Activated CD4-positive, alpha-beta T cell treated with anti-CD3 and anti-CD28 coated beads, Interleukin-2, amount 10 ng/mL, durations not matched to agents 7 days and 5 days (primary cell): ENCODE measurements at places on chromosomes 12 and 14.

GRCh38 chr12:2475984-2476383, 318.8 kb upstream of the FKBP4 start:
- no peak overlapping the region for H3K4me3 ChIP-seq
- no peak for DNase-seq
- no peaks in the 10 kb centered on the region for H3K4me1 ChIP-seq
- H3K36me3 ChIP-seq: no peaks in the 10 kb centered on the region
- H3K27ac ChIP-seq: no peak overlapping the region
- peaks cover 11% of the 10 kb centered on the region for H3K27me3 ChIP-seq

DNA sequence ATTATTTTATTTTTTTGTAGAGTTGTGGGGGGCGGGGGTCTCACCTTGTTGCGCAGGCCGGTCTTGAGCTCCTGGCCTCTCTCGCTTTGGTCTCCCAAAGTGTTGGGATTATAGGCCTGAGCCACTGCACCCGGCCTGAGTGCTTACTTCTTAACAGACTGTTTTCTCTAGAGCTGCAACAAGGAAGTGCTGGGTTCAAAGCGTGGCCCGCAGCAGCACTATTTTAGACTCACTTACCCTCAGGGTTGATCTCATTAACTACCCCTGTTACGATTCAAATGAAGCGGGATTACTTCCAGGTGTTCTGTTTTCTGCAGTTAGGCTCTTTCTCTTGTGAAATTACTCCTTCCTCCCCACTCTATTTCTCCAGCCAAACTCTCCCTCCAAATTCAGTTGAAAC, 8.7 kb downstream of the A2ML1 start:
- no peak overlapping the region for H3K4me3 ChIP-seq
- peaks cover 2% of the 10 kb centered on the region for H3K4me1 ChIP-seq
- no peaks in the 10 kb centered on the region for H3K36me3 ChIP-seq
- DNase-seq: no peak
- H3K27ac ChIP-seq: no peak overlapping the region
- peaks cover 8% of the 10 kb centered on the region for H3K27me3 ChIP-seq

DNA sequence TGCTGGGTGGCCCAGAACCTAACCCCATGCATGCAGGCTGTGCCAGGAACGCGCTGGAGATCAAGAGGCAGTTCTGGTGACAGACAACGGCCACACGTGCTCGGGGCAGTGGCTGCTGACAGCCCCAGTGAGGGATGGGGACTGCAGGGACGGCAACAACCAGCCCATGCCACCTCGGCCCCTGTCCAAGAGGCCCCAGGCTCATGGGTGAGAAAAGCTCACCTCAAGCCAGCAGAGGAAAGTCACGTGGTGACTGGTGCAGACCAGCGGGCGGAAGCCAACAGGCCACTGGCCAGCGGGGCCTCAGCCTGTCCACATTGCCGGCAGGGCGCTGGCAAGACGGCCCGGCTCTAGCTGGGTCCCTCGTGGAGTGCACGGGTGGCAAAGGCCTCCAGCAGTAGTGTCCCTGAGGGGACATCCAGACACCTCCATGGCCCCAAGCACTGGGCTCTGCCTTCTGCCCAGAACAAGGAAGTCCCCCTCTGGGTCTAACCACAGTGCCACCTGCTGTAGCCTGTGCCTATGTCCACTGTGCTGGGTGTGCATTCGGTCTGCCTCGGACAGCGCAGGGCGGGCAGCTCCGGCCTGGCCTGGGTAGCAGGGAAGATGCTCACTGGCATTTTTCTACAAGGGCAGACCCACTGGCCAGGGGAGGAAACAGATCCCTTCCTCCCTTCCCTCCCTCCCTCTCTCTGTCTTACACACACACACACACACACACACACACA, 134.1 kb downstream of the NCOR2 start:
- H3K4me1 ChIP-seq: no peaks in the 10 kb centered on the region
- no peak overlapping the region for H3K4me3 ChIP-seq
- H3K36me3 ChIP-seq: peaks cover 16% of the 10 kb centered on the region
- H3K27ac ChIP-seq: no peak overlapping the region

DNA sequence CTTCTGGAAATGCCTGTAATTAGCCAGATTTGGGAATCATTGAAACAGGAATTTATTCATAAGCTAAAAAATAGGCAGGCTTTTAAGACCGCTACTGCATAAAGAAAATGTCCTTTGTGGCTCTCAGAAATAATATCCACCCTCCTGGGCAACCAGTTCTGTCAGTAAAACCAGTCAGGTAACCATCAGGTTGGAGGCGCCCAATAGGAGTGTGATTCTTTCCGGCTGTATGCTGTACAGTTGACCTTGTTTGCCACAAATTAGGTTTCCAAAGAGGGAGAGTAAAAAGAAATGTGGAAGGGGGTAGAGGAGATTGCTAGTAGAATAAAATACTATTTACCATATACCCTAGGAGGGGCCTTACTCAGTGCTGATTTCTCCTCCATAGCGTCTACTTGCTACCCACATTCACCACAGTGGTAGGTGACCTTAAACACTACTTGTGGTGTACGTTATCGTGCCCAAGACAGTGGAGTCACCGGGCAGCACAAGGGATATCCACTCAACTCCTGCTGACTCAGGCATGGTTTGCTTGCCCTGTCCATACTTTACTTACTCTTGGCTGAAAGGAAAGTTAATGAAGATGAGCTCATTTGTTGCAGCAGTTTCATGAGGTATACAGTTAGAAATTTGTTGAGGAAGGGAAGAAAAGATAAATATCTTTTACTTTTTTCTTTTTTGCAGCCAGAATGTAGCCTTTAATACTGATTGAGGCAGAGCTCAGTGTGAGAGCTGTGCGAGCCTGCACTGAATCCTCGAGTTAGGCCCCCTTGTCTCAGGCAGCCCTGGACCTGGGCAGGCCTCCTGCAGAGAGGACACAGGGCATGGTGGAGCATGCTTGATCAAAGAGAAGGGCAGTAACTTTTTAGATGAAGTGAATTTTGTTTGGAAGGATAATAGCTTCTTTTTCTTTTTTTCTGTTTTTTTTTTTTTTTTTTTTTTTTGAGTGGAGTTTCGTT, 76.7 kb downstream of the DIP2B start:
- peaks cover 12% of the 10 kb centered on the region for H3K4me1 ChIP-seq
- peaks cover 4% of the 10 kb centered on the region for H3K36me3 ChIP-seq
- H3K4me3 ChIP-seq: no peak overlapping the region
- DNase-seq: no peak
- H3K27me3 ChIP-seq: no peaks in the 10 kb centered on the region
- no peak overlapping the region for H3K27ac ChIP-seq

DNA sequence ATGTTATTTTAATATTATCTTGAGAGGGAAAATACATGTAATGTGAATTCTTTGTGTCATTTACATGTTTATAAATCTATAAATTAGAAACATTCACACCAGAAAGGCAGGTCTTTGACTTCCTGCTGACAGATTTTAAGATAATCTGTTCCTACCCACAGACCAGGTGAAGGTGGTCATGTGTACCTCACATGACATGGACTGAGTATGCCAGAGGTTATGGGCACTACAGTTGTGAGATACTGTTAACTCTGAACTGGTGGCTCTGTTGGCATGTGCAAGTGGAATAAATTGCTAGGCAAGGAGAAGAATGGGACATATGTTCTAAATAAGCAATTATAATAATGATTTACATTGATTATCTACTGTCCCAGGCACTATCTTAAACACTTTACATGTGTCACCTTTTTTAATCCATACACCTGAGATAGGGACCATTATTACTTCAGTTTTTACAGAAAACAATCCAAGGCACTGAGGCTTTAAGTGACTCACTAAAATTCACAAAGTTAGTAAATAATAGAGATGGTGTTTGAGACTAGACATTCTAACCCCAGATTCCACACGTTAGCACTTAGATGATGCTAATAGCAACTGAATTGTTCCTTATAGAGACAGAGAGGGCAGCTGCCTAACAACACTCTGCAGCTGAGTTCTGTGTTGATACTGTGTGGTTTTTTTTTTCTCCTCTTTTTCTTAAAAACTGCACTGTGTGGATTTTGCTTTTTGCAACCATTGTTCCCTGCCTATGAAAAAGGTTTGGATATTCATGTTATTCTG, 23.8 kb downstream of the SLC16A7 start:
- no peaks in the 10 kb centered on the region for H3K27me3 ChIP-seq
- H3K36me3 ChIP-seq: peaks cover 5% of the 10 kb centered on the region
- H3K4me3 ChIP-seq: no peak overlapping the region
- no peak for DNase-seq

- H3K27me3 ChIP-seq: no peaks in the 10 kb centered on the region
- H3K27ac ChIP-seq: no peak overlapping the region
- peaks cover 11% of the 10 kb centered on the region for H3K4me1 ChIP-seq
- peaks cover 50% of the 10 kb centered on the region for H3K36me3 ChIP-seq
- no peak for DNase-seq
- no peak overlapping the region for H3K4me3 ChIP-seq
Observed at GRCh38 chr12:51055060-51055459, 6.9 kb downstream of the LETMD1 start.

GRCh38 chr12:44143175-44143574, 307.3 kb downstream of the TMEM117 start:
- no peaks in the 10 kb centered on the region for H3K4me1 ChIP-seq
- no peak for DNase-seq
- no peaks in the 10 kb centered on the region for H3K27me3 ChIP-seq
- no peaks in the 10 kb centered on the region for H3K36me3 ChIP-seq
- H3K4me3 ChIP-seq: no peak overlapping the region

- H3K27ac ChIP-seq: no peak overlapping the region
- no peak for DNase-seq
- no peaks in the 10 kb centered on the region for H3K27me3 ChIP-seq
- no peaks in the 10 kb centered on the region for H3K4me1 ChIP-seq
- no peak overlapping the region for H3K4me3 ChIP-seq
Observed at GRCh38 chr12:65372574-65372973, 94.1 kb downstream of the MSRB3 start.
